ENCODE measurements at places on chromosomes 1 and 21. TPM values are rescaled to one million over a fixed set of nuclear protein-coding genes. Genes with fewer than 3 reads are reported as not detected.
A peak's percentile ranks its signal among the peaks of the same experiment; 100 is the strongest.

Gene REG4
- total RNA-seq, result not detected

GRCh38 chr1:205199090-205199930, 12.2 kb downstream of the DSTYK start:
- no peak overlapping the region for H3K27ac ChIP-seq
- no peak for DNase-seq
- H3K27me3 ChIP-seq, result no peaks in the 10 kb centered on the region
- H3K4me3 ChIP-seq, result no peak overlapping the region
- H3K4me1 ChIP-seq, result no peaks in the 10 kb centered on the region

- no peaks in the 10 kb centered on the region for H3K27me3 ChIP-seq
- no peak overlapping the region for H3K4me3 ChIP-seq
- DNase-seq, result no peak
- H3K4me1 ChIP-seq, result no peaks in the 10 kb centered on the region
These were observed 121.1 kb upstream of the ST6GALNAC5 start for GRCh38 chr1:76746206-76746605.

DNA sequence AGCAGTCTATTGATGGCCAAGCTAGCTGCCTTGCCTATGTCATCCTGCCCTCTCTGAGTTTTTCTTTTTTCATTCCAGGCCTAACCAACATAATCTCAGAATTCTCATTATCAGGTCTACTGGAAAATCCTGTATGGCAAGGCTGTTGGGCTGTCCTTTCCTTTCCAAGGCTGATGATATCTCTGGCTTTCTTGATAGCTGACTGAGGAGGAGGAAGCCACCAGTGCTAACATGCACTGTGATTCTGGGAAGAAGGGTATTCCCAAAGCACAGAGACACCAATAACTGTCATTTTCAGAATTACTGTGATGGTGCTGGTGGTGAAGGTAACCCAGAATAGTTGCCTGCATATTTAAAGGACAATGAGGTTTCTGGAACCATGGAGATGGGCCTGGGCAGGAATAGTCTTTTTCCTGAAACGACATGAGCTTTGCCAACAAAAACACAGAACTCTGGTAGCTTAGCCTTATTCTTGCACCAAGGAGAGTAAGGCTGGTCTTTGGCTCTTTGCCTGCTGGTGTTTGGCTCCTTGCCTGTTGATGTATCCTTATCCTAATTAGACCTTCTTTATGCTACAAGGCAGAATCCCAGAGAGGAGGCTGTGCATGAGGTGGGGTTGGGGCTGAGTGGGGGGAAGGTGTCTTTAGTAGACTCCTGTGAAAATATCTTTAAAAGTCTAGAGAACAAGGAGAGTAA, 157.4 kb downstream of the TNFSF18 start:
- DNase-seq, result peak; percentile 59
- H3K4me3 ChIP-seq, result no peak overlapping the region
- H3K27ac ChIP-seq, result no peak overlapping the region
- H3K27me3 ChIP-seq, result no peaks in the 10 kb centered on the region
- peaks cover 22% of the 10 kb centered on the region for H3K4me1 ChIP-seq

All from heart right ventricle (tissue), 16 donors.